ENCODE measurements at places on chromosomes 1 and 21.

DNA sequence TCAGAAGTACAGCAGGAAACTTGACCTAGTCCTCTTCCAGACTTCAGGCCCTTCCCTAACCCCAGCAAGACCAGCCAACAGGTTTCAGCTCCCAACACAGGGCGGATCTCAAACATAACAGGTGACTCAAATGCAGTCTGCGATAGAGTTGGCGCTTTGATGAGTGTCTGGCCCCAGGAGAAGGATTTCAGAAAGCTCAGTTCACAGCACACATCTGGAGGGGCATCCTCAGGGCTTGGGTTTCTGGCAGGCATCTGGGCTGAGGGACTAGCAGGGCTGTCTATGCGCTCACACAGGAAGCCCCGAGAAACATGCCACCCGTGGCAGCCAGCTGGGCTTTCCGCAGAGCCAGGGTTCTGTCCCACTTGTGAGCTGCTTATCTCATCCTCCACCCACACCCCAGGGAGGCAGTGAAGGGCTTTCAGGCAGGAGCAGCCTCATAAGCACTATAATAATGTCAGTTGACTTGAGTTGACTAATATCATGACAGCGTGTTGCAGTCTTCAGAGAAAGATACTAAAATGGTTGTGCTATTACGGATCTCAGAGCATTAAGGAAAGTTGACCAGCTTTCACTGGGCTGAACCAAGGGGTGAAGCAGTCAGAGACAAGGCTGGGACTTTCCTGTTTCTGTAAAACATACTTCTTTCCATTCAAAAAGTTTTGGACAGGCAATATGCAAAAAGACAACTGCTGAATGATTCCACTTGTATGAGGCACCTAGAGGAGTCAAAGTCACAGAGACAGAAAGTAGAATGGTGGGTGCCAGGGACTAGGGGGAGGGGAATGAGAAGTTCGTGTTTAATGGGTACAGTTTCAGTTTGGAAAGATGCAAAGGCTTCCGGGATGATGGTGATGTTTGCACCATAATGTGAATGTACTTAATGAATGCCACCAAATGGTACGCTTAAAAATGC, 233.0 kb upstream of the IRF2BP2 start:
- DNase-seq, result peak; percentile 26

GRCh38 chr1:212237651-212238050, 47.6 kb upstream of the PPP2R5A start:
- DNase-seq, result no peak

- no peak for DNase-seq
These were observed 5.8 kb upstream of the MPZL1 start for GRCh38 chr1:167716000-167716271.

DNA sequence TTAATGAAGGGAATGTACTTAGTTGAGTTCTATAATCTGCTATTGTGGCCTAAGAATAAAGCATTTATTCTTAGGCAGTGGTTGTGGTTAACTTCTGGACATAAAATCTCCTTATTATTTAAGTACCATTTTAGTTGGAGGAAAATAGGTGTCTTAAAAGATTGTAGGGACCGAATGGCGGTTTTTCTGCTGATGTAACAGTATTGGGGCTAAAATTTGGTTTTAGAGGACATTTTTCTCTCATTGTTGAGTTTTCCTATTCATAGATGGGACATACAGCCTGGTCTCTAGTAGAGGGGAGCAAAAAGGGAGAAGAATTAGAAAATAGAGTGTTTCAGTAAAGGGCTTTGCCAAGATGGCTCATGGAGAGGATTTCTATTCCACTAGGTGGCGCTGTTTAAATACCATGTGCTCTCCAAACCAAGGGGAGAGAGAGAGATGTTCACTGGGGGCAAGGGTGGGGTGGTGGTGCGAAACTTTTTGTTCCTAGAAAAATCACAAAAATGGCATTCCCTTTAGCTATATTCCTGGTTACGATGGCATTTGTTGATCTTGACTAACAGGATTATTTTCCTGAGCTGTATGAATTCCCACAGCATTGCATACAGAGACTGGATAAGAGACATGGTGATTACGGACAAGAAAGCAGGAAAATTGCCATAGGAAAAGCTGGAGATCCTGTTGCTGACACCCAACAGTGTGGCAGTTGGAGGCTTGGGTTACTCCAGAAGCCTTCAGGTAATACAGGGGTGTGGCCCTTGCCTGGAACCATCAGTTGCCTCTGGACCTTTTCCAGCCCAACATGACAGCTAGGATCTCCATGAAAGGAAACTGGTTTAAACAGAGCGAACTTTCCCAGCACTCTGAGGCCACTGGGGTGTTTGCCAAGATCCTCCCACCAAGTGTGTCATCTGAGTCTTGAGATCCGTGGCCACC, 18.2 kb upstream of the FCGR2A start:
- DNase-seq, result peak; percentile 63

- DNase-seq, result peak; percentile 39
These were observed 45.4 kb upstream of the TNFRSF1B start for GRCh38 chr1:12121212-12122003.

GRCh38 chr1:234778221-234779159, 168.5 kb upstream of the IRF2BP2 start:
- DNase-seq, result peak; percentile 9

DNA sequence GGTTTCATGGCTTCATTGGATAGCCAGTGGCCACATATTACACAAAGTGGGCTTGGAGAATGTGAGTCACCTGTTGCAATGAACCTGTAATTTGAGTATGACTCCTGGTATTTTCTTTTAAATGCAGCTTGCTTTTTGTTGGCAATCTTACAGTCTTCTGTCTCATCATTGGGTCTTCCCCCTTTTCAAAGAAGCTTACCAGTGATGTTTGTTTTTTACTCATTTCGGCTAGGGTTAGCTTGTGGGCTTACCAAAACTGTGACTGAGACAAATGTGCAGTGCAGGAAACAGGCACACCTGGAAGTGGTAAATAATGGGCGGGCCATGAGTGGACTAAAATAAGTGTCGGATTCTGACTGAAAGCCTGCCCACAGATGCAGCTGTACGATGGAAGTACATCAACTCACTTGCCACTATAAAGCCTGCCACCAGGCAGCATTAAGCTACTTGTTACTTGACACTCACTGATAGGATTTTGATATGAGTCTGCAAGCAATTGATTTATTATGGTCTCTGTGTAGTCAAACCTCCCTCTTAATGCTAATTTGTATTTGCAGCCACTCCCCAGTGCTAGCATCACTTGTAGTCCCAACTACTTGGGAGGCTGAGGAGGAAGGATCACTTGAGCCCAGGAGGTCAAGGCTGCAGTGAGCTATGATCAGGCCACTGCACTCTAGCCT, 4.2 kb downstream of the HHAT start:
- DNase-seq, result no peak

DNA sequence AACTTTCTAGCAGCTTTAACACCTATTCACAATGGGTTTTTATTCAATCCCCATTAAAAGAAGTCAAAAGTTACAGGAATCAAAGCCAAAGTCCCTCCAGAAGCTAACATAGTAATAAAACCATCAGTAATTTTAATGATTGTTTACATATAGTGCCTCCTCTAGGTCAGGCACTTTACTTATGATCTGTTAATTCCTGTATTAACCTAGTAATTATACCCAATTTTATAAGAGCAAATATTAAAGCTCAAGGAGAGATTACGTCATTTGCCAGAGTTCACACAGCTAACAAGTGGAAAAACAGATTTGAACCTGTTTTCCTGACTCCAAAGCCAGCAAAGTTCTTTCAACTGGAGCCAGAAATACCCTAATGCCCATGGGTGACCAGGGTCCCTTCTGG, 112.9 kb upstream of the F3 start:
- no peak for DNase-seq

DNA sequence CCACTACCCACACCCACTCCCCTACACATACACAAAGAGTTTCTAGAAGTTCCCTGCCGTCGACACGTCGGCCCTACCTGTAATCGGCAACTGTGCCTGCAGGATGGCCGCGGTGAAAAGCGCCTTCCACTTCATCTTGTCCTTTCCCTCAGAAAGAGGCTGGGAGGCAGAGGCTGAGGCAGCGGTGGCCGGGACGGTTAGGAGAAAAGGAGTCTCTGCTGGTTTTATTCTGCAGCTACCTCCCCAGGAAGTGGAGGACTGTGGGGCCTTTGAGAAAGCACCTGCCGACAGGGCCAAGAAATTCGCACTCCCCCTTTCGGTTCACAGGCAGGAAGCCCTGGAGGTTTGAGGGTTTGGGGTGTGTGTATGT, at the start of gene CD247:
Gene CD247, minus strand, starts transcription at position 199 of the 370 bp plus-strand sequence. Its CDS starts 64 bp downstream, at position 135.
- DNase-seq, result no peak

DNA sequence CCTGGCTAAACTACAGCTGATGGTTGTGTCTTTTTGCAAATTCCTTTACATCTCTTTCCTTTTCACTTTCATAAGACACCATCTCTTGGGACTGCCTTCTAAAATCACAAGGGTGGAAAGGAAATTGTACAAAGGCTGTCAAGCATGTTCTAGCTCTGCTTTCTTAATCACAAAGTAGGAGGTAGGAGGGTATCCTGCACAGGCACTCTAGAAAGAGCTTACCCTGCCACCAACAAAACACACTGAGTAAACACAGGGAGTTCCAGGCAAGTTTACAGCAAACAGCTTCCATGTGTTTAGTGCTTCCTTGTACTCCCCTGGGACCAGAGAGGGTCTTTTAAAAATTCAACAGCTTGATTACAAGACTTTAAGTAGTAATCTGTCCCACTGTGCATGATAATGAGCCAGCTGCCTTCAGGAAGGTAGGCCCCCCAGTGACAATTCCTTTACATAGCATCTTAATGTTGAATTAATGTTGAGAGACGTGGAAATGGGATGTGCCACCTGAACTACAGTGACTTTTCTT, 2.4 kb downstream of the PLPP3 start:
- peak; percentile 37 for DNase-seq

- DNase-seq, result no peak
These were observed 382.8 kb downstream of the AMY1C start for GRCh38 chr1:104132382-104132973.
